Mucosa of descending colon (tissue), 3 donors: ENCODE measurements at places on chromosomes 12 and 14. TPM values are rescaled to one million over a fixed set of nuclear protein-coding genes. Genes with fewer than 3 reads are reported as not detected.

SCN8A gene
- total RNA-seq: 2.7 TPM

TAS2R7 gene
- not detected for total RNA-seq

RERGL gene
- 1.7 TPM for total RNA-seq

LRRK2 gene
- total RNA-seq: 1.6 TPM

KRT72 gene
- total RNA-seq: not detected

TIMELESS gene
- total RNA-seq: 7.7 TPM
